ENCODE measurements at places on chromosomes 1 and 21. TPM values are rescaled to one million over a fixed set of nuclear protein-coding genes. Genes with fewer than 3 reads are reported as not detected.

The HEYL gene
- total RNA-seq = 0.68 TPM

The OR14C36 gene
- not detected for total RNA-seq

The SLC9C2 gene
- total RNA-seq = not detected

The TRIM63 gene
- total RNA-seq = not detected

The CLEC20A gene
- 0.61 TPM for total RNA-seq

The INAVA gene
- total RNA-seq = 54.3 TPM

The ANGPTL3 gene
- total RNA-seq = not detected

The LRRC53 gene
- total RNA-seq = not detected

The HSD3B2 gene
- not detected for total RNA-seq

The KCNA3 gene
- 0.26 TPM for total RNA-seq

The ADCY10 gene
- 0.13 TPM for total RNA-seq

The LRRN2 gene
- total RNA-seq = 16.2 TPM

The ADAMTS1 gene
- 20.4 TPM for total RNA-seq

The FHAD1 gene
- 4.4 TPM for total RNA-seq

The BARHL2 gene
- 0.18 TPM for total RNA-seq

The CFHR4 gene
- total RNA-seq = not detected

The TFF2 gene
- not detected for total RNA-seq

The SPRR2B gene
- total RNA-seq = not detected

The ARTN gene
- total RNA-seq = 4.4 TPM

The OR10J1 gene
- total RNA-seq = not detected

The SPRR1B gene
- 1.1 TPM for total RNA-seq

The GBP5 gene
- not detected for total RNA-seq

The PIAS3 gene
- 40.1 TPM for total RNA-seq

The PTPN22 gene
- not detected for total RNA-seq

The PRDM16 gene
- total RNA-seq = 2.1 TPM

Measured in endodermal cell (in vitro differentiated cells).